KG1 (cell line): ENCODE measurements at places on chromosomes 12 and 14.

GRCh38 chr12:70317781-70318180 lies 48.3 kb upstream of the KCNMB4 start:
- no peak for DNase-seq

GRCh38 chr14:91367173-91368171 lies 50.1 kb downstream of the CCDC88C start:
- no peak for DNase-seq

- no peak for DNase-seq
Observed at GRCh38 chr14:73782623-73783022, 68.4 kb upstream of the PNMA1 start.

DNA sequence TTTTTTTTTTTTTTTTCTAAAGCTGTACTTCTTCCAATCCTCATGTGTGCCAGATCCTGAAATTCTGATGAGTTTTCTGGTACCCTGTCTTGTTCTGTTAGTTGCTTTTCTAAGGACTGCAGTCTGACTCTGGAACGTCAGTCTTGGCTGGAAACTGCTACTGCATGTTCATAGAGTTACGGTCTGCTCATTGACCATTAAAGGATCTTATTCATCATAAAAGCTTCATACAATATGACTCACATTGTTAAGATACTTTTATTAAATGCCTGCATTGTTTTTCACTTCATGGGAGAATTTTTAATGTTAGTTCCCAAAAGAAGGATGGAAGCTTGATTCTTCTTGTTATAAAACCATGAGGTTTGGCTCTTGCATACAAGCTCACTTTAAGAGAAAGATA lies 233.6 kb downstream of the SYT10 start:
- DNase-seq, result no peak

GRCh38 chr12:49413796-49414195 lies 46.5 kb downstream of the SPATS2 start:
- DNase-seq, result no peak

- no peak for DNase-seq
Observed at GRCh38 chr12:3091382-3092241, 14.4 kb downstream of the TSPAN9 start.

- DNase-seq, result no peak
Observed at GRCh38 chr14:33250963-33251362, 312.3 kb downstream of the NPAS3 start.

DNA sequence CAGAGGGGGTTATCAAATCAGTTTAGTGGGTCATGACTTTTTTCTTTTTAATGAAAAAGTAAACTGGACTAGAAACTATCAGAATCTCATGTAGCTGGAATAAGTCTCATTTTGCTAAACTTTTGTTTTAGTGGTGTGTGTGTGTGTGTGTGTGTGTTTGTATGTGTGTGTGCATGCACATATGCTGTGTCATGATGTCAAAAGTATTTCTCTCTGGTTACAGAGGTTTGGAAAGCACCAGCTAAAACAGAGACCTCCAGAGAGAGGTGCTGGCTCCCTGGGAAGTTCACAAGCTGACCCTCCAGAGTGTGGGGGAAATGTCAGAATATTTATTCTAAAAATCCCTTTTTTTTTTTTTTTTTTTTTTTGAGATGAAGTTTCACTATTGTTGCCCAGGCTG lies 114.7 kb downstream of the LGMN start:
- no peak for DNase-seq
